Activated CD4-positive, alpha-beta memory T cell treated with anti-CD3 and anti-CD28 coated beads, Interleukin-2, amount 10 ng/mL, durations not matched to agents 7 days and 5 days (primary cell): ENCODE measurements at places on chromosomes 7 and 10. TPM values are rescaled to one million over a fixed set of nuclear protein-coding genes. Genes with fewer than 3 reads are reported as not detected.

DNA sequence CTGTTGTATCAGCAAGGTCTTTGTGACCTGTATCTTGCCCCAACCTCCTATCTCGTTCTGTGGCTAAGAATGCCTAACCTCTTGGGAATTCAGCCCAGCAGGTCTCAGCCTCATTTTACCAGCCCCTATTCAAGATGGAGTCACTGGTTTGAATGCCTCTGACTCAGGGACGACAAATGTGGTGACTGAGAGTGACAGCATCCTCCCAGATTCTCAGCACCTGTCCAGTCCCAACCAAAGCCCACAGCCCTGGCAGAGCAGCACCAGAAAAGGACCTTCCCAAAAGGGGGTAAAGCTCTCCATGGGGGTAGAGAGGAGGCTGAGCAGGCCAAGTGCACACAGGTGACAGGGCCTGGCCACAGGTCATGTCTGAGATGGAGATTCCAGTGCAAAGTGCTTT lies 35.4 kb upstream of the GPAM start:
- H3K27me3 ChIP-seq: peaks cover 18% of the 10 kb centered on the region
- DNase-seq: no peak
- no peak overlapping the region for H3K27ac ChIP-seq
- no peaks in the 10 kb centered on the region for H3K36me3 ChIP-seq

DNA sequence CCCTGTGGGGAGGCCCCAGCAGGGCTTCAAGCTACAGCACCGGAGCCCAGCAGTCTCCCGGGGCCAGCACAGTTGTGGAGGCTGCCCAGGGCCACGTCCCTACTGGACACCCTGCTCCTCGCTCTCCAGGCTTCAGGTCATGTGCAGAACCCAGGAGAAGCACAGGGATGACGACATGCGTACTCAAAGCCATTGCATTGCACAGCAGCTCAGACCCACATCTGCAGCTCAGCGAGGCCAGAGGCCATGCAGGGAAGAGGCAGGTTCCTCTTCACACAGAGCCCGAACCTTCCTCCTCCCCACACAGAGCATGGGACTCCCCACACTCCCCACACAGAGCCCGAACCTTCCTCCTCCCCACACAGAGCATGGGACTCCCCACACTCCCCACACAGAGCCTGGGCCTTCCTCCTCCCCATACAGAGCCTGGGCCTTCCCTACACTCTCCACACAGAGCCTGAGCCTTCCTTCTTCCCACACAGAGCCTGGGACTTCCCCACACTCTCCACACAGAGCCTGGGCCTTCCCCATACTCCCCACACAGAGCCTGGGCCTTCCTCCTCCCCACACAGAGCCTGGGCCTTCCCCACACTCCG lies 12.3 kb downstream of the CFAP46 start:
- no peak overlapping the region for H3K4me3 ChIP-seq
- no peak for DNase-seq
- no peaks in the 10 kb centered on the region for H3K36me3 ChIP-seq

- no peak overlapping the region for H3K27ac ChIP-seq
- H3K4me1 ChIP-seq: peaks cover 6% of the 10 kb centered on the region
- no peak overlapping the region for H3K4me3 ChIP-seq
- DNase-seq: no peak
Observed at GRCh38 chr7:141992156-141992555, 3.5 kb upstream of the MGAM start.

DNA sequence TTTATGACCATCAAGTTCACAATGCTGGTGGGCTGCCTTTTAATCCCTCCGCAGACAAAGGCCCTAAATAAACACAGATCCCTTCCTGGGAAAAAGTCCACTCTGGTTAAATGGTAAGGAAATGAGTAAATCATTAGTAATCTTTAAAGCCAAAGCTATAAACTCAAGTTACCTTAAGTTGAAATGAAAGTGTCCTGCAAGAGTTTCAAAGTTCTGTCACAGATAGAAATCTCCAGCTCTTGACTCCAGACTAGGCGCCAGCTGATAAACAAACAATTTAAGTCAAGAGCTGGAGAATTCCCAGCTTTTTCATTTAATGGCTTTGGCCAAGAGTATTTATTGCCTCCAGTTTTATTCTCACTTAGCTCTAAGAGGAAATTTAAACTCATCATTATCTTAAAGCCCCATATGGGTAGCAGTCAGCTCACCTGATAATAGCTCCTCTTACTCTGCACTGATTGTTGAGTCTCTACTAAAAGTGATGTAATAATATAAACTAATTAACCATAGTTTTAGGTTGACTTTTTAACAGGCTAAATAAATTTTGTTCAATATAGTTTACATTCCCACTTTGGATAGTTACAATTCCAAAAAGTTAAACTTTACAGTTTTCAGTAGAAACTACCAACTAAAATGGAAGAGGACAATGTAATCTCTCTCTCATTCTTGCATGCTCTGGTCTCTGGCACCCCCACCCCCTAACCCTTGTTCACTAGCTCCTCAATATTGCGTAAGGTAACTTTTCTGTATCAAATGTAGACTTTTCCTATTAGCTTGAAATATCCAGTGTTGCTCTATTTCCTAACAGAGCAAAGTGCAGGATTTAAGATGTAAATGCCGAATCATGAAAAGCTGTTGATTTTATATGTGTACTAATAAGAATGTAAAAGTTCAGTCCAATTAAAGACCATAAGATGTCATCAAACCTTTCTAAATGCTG lies 56.1 kb downstream of the HIBADH start:
- DNase-seq: no peak
- no peak overlapping the region for H3K4me3 ChIP-seq

DNA sequence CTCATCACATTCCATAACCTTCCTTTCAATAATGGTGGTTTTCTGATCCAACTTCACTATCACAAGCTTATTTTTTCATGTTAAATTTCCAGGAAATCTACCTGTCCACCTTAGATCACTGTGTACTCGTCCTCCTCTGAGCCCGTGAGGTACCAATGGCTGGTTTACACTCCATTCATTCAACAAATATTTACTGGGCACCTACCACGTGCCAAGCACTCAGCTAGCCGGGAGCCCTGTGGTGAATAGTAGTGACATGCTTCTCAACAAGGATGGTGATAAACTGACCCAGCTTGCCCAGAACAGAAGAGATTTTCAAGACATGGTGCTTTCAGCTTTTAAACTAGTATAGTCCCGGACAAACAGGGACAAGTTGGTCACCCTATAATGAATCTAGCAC lies 98.2 kb downstream of the FAM204A start:
- no peak for DNase-seq
- peaks cover 41% of the 10 kb centered on the region for H3K27me3 ChIP-seq
- H3K4me1 ChIP-seq: no peaks in the 10 kb centered on the region
- no peak overlapping the region for H3K4me3 ChIP-seq
- no peaks in the 10 kb centered on the region for H3K36me3 ChIP-seq

DNA sequence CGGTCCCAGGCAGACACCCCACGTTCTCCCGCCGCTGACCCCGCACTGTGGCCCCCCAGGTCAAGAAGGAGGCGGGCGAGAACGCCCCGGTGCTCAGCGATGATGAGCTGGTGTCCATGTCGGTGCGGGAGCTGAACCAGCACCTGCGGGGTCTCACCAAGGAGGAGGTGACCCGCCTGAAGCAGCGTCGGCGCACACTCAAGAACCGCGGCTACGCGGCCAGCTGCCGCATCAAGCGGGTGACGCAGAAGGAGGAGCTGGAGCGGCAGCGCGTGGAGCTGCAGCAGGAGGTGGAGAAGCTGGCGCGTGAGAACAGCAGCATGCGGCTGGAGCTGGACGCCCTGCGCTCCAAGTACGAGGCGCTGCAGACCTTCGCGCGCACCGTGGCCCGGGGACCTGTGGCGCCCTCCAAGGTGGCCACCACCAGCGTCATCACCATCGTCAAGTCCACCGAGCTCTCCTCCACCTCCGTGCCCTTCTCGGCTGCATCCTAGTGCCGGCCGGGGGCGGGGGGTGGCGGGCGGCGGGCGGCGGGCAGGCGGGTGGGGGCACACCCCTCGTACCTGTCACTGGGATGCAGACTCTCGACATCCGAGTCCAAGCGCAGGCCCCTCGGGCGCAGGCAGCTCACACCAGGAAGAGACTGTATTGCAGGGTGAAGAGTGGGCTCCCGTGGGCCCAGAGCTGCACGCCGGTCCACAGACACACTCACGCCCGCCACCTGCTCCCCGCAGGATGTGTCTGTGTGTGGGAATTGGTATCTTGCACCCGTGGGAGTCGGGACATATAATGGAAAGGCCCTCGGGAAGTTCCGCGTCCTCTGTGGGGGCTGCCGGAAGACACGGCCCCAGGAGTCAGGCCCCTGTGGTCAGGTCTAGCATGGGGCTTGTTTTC lies 9.6 kb downstream of the MAFK start:
- H3K4me1 ChIP-seq: peaks cover 2% of the 10 kb centered on the region
- no peaks in the 10 kb centered on the region for H3K27me3 ChIP-seq
- DNase-seq: no peak
- no peak overlapping the region for H3K4me3 ChIP-seq
- no peak overlapping the region for H3K27ac ChIP-seq

DNA sequence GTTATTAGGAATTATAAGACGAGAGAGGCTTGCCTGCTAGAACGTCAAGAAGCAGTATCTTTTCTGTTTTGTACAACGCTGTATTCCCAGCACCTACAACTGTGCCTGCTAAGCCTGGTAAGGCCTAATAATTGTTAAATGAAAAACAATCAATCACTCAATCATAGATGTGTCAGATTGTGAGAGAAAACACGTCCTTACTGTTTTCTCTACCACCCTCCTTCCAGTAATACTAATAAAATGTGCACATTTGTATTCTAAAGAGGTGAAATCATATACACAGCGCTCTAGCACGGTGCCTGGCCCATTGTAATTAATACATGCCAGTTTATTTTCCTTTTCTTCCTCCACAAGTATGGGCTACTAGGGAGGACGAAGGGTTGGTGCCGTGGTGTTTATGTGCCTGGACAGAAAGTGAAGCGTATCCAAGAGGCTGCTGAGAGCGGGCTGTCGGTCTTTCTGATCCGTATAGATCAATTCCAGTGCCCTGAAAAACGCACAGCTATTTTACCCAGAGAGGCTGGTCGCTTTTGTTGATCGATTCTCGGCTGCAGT lies 1.5 kb upstream of the AUTS2 start:
- H3K27ac ChIP-seq: no peak overlapping the region
- peaks cover 13% of the 10 kb centered on the region for H3K4me1 ChIP-seq
- H3K36me3 ChIP-seq: peaks cover 2% of the 10 kb centered on the region
- H3K27me3 ChIP-seq: peaks cover 34% of the 10 kb centered on the region
- H3K4me3 ChIP-seq: peak overlapping the region; percentile 50
- no peak for DNase-seq

Gene SLF2
- total RNA-seq: 34.9 TPM

Gene SPDYE16
- total RNA-seq: 0.25 TPM

Gene GPR15LG
- total RNA-seq: not detected
